Ascending aorta (tissue), 2 donors: ENCODE measurements at places on chromosomes 6 and 20. TPM values are rescaled to one million over a fixed set of nuclear protein-coding genes. Genes with fewer than 3 reads are reported as not detected.

- DNase-seq: no peak
Observed at GRCh38 chr6:131331873-131332781, 196.9 kb downstream of the AKAP7 start.

- no peak for DNase-seq
Observed at GRCh38 chr20:25341716-25342680, 48.6 kb downstream of the ABHD12 start.

GRCh38 chr20:38748861-38749149 lies 545 bp downstream of the ACTR5 start:
- no peak for DNase-seq

GRCh38 chr20:37226889-37227288 lies 34.7 kb downstream of the GHRH start:
- no peak for DNase-seq

- no peak for DNase-seq
Observed at GRCh38 chr6:50288881-50289280, 239.2 kb upstream of the DEFB112 start.

DNA sequence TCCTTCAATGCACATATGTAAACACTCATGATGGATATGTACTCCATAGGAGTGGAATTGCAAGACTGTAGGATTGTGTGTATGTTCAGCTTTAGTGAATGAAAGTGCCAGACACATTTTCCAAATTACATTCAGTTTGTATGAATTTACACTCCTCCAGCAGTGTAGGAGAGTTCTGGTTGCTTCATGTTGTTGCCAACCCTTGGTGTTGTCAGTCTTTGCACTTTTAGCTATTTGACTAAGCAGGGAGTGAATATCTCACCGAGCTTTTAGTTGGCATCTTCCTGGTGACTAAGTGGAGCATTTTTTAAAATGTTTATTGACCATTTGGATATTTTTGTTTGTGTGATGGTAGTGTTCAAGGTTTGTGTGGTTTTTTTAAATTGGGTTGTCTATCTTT lies 23.9 kb downstream of the NKX2-4 start:
- no peak for DNase-seq

DNA sequence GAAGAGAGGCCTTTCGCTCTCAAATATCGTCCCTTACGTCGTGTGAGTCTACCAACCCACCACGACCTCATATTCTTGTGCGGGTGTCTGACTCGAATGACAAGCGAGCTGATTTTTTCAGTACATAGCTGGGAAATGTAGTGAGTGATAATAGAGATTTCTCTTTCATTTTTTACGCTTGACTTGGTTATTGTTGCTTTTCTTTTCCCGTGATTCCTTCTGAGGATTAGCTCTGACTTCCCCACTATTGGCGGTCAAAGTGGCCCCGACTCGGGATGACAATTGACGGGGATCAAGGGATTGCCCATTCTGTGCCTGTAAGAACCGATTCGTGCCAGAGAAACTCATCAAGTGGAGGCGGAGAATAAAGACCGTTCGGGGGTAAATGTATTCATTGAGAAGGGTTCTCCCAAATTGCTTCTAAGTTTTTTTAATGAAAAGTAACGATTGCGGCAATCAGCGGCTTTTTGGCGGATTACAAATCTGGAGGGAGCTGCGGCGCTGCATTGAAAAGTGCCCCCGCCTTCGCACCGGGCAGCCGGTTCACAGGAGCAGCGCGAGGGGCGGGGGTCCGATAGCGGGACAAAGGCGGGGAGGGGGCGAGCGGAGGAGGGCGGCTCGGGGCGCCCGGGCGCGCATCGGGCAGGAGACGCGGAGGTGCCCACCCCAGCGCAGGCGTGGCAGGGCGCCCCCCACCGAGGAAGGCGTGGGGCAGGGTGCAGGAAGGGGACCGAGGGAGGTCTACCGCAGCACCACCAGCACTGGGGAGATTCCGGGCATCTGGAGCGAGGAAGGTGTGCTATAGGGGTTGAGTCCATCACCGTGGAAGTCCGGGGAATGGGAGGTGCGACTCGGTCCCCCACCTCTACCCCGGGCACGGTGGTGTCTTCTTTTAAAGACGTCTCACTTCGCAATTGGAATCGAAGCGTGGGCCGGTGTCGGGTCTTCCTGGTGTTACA lies 44.5 kb upstream of the OSTM1 start:
- no peak for DNase-seq

GRCh38 chr20:4563534-4563933 lies 158.2 kb upstream of the PRND start:
- no peak for DNase-seq

GRCh38 chr20:10982692-10983091 lies 308.9 kb upstream of the JAG1 start:
- DNase-seq: peak; percentile 11

The RIPOR2 gene
- total RNA-seq: 49.0 TPM

The ADGRG6 gene
- total RNA-seq: 7.7 TPM

The TEAD3 gene
- 19.8 TPM for total RNA-seq

The ADGRF1 gene
- total RNA-seq: not detected

The EMILIN3 gene
- 0.53 TPM for total RNA-seq
